ENCODE measurements at places on chromosomes 5 and 9. TPM values are rescaled to one million over a fixed set of nuclear protein-coding genes. Genes with fewer than 3 reads are reported as not detected.

MGAT1 gene
- total RNA-seq: 380 TPM

TLX3 gene
- not detected for total RNA-seq

SLC25A2 gene
- total RNA-seq: 0.61 TPM

BNC2 gene
- 27.5 TPM for total RNA-seq

PCDHGB3 gene
- 2.7 TPM for total RNA-seq

DNA sequence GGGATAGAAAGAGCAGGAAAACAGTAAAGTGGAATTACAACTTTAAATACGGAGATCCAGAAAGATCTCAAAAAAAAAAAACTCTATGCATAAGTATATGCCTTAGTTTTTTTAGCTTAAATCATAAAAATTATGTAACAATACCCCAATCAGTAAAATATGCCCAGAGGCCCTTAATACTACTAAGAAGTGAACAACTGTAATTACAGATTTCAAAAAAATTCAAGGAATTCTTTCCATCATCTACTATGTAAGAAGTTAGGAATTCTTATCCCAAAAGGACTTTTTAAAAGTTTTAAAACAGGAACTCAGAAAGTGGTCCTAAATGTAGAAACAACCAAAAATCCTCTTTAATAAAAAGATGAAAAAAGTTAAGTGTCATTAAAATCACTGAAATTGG lies 111.3 kb downstream of the SSBP2 start:
- no peak for DNase-seq

DNA sequence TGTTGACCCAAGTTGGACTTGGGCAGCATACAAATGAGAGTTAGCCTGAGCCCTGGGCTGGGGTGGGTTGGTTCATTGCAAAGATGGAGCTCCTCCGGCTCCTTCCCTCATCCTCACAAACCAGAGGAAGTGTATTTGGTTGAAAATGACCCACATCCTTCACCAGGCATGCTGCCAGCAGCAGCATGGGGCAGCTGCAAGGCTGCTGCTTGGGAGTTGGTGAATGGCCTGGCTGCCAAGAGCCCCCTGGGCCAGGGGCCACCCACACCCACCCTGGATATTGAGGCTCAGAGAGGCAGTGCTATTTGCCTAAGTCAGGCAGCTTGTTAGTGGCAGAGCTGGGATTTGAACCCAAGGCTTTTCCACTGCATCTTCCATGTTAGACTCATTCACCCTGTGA lies 29.5 kb downstream of the PPARGC1B start:
- DNase-seq: no peak

- no peak for DNase-seq
Measured at GRCh38 chr9:33128570-33128969, 38.6 kb downstream of the B4GALT1 start.

DNA sequence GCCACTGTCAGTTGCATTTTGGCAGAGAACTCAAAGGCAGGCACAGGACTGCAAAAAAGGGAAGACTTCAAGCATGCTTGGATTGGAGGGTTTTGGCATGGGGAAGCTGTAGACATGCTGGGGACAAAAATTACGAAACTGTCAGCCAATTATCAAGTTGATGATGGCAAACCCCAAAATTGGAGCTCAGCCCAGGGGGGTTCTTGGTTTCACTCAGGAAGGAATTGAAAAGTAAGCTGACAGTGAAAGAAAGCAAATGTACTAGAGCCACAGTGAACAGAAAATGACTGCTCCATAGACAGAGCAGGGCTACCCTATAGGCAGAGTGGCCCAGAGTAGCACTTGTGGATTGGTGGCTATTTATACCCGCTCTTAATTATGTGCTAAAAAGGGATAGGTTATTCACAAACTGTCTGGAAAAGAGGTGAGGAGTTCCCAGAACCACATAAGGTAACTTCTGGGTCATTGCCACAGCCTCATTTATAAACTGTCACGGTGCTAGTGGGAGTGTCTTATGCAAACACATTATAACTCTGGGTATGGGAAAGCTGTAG lies 14.6 kb upstream of the CFAP95 start:
- no peak for DNase-seq

DNA sequence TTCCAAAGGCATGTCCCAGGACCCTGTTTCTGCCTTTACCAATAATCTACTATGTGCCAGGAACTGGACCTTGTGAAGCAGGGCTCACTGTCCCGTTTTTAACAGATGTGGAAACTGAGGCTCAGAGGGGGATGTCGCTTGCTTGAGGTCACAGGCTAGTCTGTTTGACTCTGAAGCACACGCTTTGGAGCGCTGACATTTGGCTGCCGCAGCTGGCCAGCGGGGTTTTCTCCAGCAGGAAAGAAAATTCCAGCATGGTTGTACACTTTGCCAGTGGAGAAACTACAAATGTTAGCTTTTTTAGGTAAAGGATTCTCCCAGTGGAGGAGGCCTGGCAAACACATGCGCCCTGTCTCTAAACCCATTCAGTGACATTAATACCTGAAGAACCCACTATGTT lies 50.5 kb downstream of the SH3PXD2B start:
- no peak for DNase-seq

- no peak for DNase-seq
Measured at GRCh38 chr9:87516926-87517290, 19.2 kb downstream of the DAPK1 start.

- DNase-seq: no peak
Measured at GRCh38 chr5:148248894-148249293, 10.6 kb downstream of the MARCOL start.

DNA sequence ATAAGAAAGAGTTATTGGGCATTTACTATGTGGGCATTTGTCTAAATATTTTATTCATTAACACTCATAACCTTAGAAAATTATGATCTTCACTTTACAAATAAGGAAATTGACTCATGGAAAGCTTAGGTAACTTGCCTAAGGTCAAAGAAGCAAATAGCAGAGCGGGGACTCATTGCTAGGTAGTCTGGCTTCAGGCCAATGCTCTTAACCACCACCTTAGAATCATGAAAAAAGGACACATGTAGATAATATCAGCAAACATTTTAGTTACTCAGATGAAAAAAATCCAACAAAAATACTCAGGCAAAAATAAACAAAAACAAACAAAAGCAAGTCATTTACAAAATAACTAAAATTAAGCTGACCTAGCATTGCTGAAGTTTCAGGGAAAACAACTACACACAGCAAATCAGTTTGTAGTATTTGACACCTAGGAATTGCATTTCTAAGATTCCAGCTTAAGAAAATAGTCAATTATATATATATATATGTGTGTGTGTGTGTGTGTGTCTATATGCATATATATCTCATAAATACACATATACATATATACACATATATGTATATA lies 166.0 kb downstream of the HMHB1 start:
- no peak for DNase-seq

DNA sequence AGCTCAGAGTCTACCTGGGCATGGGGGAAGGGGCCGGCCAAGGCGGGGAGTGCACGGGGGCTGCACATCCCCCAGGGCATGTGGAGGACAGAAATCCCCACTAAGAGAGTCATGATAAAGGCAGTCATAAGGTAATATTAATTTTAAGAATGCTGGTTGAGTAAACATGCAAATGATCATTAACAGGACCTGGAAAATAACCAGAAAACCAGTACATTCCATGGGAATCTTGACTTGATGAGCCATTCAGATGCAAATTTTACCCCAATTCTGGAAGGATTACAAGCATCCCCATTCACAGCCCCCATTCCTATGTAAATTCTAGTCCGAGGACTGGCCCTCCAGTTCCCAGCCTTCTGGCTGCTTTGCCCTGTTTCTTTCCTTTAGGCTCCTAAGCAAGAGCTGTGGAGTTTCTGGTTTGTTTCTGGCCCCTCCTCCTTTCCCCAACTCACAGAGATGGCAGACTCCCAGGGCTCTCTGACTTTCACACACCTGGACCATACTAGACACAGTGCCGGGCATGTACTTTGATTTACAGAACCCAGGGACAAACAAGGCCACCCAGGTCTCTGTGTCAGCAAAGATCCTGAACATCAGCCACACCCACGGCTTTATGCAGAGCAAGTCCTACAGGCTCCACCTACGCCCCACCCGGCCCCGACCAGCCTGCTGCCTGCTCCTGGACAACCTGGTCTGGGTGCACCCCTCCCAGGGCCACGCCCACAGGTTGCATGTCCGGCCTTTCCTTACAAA lies 62.7 kb downstream of the SEMA4D start:
- no peak for DNase-seq

DNA sequence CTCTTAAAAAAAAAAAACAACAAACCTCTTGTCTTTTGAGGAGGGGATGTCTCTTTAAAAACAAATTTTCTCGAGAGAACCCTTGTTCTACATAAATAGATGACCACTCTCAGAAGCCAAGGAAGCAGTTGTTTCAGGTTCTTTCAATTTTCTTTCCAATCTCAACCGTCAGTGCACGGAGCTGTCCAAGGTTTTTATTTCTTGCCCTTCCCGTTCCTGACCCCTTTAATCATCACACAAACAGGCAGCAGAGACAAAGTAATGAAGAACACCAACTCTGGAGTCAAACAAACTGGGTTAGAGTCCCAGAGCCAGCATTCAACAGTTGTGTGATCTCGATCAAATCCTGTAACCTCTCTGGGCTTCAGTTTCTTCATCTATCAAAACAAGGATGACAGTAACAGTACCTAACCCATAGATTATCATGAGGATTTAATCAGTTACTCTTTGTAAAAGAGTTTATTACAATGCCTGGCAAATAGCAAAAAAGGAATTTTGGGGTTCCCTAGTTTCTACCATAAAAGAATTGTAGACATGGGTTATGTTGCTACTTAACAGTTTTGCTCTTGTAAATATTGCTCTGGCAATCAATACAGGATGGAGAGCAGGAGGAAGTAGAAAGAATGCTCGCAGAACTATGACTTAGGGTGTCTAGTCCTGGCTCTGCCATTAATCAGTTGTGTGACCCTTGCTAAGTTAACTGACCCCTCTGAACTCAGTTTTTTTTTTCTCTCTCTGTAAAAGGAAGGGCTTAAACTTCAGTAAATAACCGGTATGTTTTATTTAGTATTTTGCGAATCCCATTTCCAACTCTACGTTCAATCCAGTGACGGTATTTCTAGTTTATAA lies 1.0 kb upstream of the NIM1K start:
- DNase-seq: no peak

- DNase-seq: no peak
Measured at GRCh38 chr5:77635067-77635916, 3.2 kb downstream of the OTP start.
